ENCODE measurements at places on chromosomes 2 and 18.

DNA sequence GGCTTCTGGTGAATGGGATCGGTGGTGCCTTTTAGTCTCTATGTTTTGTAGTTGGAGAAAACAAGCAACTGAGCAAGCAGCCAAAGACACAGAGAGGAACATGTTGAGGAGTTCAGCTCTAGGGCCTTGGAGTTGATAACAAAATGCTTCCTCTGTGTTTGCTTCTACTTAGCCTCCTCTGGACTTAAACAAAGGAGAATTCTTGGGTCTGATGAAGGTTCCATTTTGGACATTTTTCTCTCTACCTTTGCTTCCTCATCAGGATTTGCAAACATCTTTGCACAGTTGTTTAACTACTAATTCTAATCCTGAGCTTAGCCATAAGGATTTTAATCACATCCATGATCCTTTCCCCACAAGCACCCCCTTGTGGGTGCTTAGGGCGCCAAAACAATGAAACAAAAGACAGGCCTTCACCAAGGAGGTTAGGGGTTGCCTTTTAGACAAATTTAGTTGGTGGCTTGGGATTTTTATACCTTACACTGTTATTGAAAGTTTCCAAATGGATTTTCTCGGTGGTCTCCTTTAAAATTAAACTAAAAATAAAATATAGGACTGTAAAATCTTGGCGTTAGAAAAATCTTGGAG is 148.5 kb upstream of the SATB2 start:
- no peak for DNase-seq

DNA sequence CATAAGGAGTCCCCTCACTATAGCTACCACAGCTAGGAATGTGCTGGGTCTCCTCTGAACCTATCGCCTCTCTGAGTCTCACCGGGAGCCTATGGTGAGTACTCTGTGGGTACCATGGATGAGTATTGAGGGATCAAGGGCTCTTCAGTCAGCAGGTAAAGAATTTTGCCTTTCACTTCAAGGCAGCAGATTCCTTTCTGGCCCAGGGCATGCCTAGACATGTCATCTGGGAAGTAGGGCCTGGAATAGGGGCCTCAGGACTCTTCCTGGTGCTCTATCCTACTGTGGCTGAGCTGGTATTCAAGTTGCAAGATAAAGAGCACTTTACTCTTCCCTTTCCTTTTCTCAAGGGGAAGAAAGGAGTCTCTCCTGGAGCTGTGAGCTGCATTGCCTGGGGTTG is 85.6 kb upstream of the LHCGR start:
- no peak for DNase-seq

GRCh38 chr2:51846796-51847195 is 814.9 kb upstream of the NRXN1 start:
- DNase-seq, result no peak

DNA sequence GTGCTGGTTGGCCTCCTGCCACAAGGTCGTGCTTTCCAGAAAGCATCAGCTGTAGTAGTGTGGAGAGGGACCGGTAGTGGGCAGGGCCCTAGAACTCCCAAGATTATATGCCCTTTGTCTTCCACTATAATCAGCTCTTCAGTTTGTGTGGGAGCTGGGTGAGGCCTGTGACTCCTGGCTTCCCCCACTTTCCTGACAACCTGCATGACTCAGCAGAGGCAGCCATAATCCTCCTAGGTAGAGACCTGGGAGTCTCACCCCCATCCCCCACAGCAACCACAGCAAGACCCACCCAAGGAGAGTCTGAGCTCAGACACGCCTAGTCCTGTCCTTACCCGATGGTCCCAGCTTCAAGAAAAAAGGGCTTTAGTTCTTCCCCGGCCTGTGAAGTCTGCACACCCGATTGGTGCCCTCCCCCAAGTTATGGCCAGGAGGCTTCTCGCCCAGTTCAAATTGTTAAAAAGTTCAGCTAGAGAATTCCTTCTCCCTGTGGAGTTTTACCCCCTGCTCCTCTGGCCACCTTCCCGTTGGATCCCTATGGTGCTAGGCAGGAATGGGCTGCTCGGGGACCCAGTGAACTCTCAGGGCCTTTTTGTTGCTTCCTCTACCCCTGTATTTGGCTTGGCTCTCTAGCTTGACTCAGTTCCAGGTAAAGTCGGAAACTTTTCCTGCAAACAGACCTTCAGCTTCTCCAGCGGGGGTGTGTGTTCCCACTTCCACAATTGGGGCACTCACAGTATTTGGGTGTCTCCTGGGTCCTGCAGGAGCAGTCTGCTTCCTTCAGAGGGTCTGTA is 57.8 kb upstream of the FAM237A start:
- DNase-seq, result no peak

GRCh38 chr2:57987835-57988573 is 58.6 kb upstream of the VRK2 start:
- no peak for DNase-seq

DNA sequence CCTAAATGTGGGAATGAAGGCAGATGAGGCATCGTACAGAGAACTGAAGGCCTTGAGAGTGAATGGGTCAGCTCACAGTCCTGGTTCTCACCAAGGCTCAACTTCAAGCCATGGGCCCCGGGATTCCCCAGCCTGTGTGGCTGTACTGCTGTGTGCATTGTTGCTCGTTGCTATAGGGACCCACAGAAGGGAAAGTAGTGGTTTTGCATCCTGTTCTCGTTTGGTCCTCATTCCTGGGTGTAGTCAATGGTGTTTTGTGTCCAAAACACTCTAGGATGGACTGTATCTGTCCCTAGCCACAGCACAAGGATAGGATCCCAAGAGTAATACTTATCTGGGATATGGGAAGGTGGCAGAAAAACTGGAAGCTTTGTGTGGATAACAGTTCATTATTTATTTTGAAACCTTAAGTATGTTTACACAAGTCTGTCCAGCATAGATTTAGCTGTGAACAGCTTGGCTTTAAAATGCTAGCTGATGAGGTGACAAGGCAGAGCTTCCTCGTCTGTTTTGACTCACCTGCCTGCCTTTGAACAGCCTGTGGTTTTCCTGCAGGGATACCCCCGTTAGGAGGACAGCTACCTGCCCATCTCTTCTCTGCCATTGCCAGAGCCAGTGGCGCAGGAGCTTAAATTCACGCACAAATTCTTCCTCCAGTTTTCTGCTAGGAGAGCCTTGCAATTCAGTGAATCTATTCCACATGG is 85.0 kb downstream of the WDSUB1 start:
- peak; percentile 42 for DNase-seq

DNA sequence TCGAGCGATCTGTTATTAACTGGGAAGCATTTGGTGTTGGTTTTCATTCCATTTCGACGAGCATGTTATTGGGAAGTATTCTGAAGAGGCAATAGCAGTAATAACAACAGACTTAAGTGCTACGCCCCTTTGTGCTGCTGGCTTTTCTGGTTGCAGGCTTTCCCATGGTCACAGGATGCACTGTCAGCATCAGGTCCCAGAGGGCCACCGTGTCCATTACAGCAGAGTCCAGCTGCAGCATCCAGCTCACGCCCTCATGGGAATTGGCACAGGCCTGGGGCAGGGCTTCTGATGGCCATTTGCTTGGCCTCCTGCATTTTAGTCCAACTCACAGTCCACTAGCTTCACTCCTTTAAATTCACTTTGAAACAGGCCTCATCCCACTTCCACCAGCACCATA is 44.4 kb downstream of the BCL2L11 start:
- no peak for DNase-seq

DNA sequence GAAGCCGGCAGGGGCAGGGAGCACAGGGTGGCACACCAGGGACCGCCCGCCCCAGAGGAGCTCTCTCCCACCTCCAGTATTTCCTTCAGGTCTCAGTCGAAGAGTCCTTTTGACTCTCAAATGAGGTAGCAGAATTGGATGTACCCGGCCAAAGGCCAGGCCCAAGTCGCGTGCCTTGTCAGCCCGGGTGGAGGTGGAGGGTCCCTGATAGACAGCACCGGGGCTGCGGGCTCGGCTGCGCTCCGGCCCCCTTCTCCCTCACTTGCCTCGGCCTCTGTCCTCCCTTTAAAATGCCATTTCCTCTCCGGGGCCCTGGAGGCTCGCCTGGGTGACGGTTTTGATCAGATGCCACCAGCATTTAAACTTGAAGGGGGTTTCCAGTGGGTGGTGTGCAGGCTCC is 198.9 kb upstream of the SOX11 start:
- no peak for DNase-seq

GRCh38 chr2:208620487-208620978 is 213.9 kb downstream of the PTH2R start:
- no peak for DNase-seq

GRCh38 chr2:59935005-59935404 is 618.4 kb downstream of the BCL11A start:
- no peak for DNase-seq

- DNase-seq, result no peak
These were observed 423.3 kb downstream of the LPIN1 start for GRCh38 chr2:12169721-12170120.

GRCh38 chr18:58349650-58350049 is 279.2 kb downstream of the ALPK2 start:
- DNase-seq, result no peak

GRCh38 chr2:130807659-130808385 is 28.9 kb upstream of the ARHGEF4 start:
- DNase-seq, result no peak

DNA sequence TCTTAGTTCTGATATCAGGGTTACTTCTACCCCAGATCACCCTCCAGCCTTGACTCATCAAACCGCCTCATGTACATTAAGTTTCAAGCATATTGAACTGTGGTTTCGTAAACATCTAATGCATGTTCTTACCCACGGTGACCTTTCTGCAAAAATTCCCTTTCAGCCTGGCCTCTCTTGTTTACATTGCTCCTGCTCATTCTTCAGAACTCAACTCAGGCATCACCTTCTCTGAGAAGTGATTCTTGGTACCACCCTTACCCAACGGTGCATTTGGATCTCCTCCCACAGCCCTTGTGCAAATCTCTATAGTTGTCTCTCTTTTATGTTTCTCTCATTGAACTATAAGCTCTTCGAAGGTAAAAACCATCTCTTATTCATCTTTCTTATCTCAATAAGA is 503.1 kb upstream of the PKDCC start:
- DNase-seq, result no peak

DNA sequence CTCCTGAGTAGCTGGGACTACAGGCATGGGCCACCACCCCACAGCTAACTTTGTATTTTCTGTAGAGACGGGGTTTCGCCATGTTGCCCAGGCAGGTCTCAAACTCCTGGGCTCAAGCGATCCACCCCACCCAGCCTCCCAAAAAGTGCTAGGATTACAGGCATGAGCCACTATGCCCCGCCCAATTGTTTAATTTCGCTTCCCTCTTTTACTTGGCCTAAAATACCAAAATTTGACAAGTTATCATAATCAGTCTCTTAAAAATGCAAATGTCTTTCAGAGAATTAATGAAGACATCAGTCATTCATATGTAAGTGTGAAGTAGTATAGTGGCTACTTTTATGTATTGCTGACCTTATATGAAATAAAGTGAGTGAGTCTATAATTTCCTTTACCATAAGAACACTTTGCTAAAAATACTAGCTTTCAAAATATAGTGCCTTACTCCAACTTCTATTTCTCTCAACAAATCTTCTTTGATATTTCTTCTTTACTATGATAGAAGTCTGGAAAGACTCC is 9.8 kb downstream of the FBXO11 start:
- no peak for DNase-seq

GRCh38 chr2:152627351-152627957 is 89.8 kb downstream of the PRPF40A start:
- DNase-seq, result no peak

DNA sequence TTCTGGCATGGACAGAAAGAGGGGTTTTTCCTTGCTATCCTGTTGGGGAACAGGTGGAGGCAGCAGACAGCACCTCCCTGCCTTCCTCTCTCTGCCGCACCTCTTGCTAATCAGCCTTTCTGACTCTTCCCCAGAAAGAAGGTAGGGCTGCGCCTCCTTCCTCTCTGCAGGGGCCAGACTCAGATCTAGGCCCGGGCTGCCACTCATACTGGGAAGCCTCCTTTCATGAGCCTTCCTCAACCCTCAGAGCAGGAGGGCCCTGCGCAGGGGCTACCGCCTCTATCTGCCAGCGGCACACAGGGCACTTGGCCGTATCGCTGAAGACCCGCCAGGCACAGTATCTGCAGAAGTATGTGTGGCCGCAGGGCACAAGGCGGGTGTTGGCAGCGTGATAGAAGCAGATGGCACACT is 7.1 kb downstream of the NEURL3 start:
- no peak for DNase-seq

DNA sequence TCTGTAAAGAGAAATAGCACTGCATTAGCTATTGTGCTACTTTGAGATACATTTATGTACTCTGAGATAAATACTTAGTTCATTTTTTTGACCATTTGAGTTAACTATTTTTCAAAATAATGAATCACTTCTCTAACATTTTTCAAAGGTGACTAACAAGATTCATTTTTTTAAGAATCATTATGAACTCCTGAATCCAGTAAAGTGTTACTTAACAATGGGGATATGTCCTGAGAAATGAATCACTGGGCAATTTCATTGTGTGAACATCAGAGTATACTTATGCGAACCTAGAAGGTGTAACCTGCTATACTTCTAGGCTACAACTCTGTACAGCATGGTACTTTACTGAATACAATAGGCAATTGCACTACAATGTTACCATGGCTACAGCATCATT is 355.8 kb downstream of the ARL6IP6 start:
- no peak for DNase-seq

GRCh38 chr18:24014986-24015638 is 558 bp downstream of the TTC39C start:
- DNase-seq, result no peak

GRCh38 chr2:157468931-157469708 is 25.2 kb upstream of the CYTIP start:
- peak; percentile 95 for DNase-seq

GRCh38 chr2:17232776-17233556 is 285.3 kb downstream of the RAD51AP2 start:
- no peak for DNase-seq

GRCh38 chr2:48860380-48860779 is 104.9 kb upstream of the LHCGR start:
- DNase-seq, result no peak

DNA sequence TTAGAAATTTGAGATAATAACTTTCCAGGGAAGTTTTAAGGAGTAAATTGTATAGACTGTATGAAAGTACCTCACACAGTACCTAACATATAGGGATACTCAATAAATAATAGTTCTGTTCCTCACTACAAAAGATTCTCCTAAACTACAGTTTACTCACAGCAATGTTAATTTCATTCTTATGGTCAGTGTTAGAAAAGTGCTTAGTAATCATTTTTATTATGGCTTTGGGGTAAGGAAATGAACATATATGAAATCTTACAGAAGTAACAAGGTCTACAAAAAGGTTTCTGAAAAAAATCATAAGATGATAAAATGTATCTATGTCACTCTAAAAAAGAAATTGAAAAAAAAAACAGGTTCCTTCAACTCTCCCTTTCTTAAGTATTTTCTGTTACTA is 67.2 kb downstream of the IKZF2 start:
- DNase-seq, result no peak

DNA sequence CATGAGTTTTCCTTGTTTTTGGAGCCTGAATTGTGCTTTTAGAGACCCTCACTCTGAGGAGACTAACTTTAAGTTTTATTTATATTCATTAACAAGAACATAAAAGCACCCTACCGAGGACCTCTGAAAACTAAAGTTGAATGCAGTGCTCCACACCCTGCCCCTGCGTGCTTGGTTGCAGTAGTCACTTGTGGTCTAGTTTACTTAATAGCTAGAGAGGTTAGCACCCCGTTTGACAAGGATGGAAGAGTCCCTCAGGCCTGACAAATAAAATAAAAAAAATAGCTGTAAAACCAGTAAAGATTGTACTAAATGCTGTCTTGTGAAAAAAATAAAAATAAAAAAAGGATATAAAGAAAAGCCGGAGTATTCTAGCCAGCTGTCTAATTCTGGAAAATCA is 395.2 kb downstream of the MTX2 start:
- no peak for DNase-seq

All from GM12878 (cell line).